ENCODE measurements at places on chromosomes 4 and X.

GRCh38 chrX:31130457-31131220, 58.8 kb upstream of the FTHL17 start:
- DNase-seq, result no peak

DNA sequence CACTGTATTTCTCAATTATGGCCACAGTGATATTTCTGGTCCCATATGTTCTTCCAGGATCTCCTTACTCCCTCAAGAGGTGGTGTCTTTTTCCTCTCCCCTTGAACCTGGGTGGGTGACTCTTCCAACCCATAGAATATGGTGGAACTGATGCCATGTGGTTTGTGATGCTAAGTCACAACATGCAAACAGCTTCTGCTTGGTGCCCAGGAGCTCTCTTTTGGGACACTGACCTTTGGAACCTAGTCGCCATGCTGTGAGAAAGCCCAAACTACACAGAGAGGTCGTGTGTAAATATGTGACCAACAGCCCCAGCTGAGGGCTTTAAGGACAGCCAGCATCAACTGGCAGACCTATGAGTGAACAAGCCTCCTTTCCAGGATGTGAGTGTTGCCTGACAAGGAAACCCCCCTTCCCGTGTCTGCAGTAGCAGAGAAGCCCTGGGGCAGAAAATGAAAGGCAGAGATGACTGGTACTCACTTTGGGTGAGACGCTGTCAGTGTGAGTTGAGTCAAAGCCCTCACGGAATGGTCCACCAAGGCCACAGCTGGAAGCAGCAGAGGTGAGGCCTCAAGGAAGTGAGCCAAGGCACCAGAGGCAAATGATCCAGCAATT, 223.4 kb downstream of the BCOR start:
- no peak for DNase-seq

- no peak for DNase-seq
These were observed 66.4 kb upstream of the HHIP start for GRCh38 chr4:144579411-144580030.

DNA sequence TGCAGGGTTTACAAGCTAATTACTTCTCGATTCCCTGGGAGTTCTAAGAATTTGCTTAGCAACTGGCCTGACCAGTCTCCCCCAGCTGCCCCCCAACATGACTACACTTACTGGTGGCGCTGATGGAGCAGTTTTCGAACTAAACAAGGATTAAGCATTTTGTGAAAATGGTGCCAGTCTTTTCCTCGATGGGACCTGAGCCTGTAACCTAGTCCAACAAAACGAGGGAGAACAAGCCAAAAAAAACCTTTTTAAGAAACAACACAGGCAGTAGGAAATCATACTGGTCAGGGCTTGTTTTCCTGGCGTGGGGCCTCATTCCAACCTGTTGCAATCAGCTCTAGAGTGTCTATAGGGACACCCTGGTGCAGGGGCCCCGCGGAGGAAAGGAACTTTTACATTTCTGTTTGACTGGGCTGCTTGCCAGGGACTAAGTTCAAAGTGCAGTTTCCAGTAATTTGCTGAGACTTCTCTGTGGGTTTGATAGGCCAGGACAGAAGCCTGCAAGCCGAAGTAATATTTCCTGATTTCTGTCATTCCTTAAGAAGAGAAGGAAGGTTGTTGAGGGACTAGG, 158.7 kb downstream of the SPRY1 start:
- no peak for DNase-seq

GRCh38 chrX:107603429-107604159, 24.7 kb upstream of the PRPS1 start:
- DNase-seq, result no peak

DNA sequence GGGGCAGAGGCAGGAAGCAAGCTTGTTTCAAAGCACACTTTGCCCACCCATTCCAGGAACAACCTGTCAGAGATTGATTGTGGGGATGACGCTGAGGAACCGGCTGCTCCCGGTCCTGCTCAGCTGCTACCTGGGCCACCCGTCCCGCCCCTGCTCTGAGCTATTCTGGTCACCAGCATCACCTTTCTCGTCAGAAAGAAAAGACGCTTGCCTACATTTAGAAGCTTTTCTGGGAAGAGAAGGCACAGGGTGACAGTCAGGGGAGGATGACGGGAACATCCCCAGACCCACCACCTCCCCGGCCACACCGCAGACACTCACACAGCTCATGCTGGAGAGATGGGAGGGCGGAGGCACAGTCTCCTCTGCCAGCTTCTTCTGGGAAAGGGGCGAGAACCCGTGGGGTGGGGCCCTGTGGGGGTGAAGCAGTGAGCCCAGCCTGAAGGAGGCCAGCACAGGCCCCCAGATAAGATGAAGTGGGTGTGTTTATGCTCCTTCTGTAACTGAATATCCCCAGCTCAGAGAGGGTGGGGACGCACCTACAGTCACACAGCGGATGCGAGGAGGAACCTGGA, 81.8 kb downstream of the CPZ start:
- no peak for DNase-seq

DNA sequence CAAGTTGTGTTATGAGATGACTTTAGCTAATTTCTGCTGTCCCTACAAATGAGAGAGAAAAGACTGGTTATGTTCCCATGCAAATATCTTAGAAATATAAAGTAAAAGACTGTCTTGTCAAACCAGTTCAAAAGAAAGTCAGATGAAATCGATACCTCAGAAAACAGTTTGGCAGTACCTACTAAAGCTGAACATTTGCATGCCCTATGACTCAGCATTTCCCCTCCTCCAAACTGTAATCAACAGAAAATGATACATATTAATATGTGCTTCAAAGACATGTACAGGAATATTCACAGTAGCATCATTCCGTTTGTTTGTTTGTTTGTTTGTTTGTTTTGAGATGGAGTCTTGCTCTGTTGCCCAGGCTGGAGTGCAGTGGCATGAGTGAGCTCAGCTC, 90.3 kb downstream of the ARX start:
- no peak for DNase-seq

GRCh38 chrX:104284507-104284906, 29.8 kb upstream of the ESX1 start:
- DNase-seq, result no peak

DNA sequence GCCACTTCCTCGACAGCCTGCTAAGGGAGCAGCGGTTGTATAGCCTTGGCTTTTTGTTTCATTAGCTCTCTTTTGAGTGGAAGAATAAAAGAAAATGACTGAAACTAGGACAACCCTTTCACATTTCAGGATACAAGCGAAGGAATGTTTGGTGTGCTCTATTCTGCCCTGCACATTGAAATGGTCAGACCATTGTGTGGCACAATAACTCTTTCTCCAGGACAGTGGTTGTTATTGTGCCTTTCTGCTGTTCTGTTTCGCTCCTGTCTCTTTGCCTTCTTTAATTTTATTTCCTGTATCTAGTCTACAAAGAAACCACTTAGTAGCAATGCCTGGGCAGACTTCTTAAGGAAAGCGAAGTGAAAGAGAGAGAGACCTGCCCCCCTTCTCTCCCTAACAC, 473.7 kb downstream of the GBA3 start:
- DNase-seq, result no peak

- no peak for DNase-seq
These were observed 4.4 kb upstream of the SMR3A start for GRCh38 chr4:70356185-70356584.

DNA sequence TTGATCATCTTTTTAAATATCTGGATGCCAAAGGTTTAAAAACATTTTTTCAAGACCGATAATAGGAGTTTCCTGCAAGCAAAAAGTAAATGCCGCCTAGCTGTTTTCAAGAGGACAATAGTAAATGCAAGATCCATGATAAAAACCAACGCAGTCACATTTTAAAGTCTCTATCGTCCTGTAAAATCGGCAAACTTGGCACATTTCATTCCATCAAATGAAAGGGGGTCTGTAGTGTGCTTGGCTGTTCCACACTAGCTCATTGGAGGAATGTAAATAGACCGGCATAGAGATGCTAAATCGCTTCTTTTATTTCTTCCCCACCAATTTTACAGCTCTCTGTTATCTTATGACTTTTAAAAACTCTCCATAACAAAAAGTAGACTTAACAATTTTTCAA, 202.2 kb downstream of the NLGN4X start:
- no peak for DNase-seq

- no peak for DNase-seq
These were observed 63.6 kb downstream of the AR start for GRCh38 chrX:67607466-67607865.

- DNase-seq, result no peak
These were observed at the start of gene GC for GRCh38 chr4:71783972-71784371. TSS of gene GC (minus strand) at chr4:71784079. CDS start at chr4:71784018, 61 bp downstream.

DNA sequence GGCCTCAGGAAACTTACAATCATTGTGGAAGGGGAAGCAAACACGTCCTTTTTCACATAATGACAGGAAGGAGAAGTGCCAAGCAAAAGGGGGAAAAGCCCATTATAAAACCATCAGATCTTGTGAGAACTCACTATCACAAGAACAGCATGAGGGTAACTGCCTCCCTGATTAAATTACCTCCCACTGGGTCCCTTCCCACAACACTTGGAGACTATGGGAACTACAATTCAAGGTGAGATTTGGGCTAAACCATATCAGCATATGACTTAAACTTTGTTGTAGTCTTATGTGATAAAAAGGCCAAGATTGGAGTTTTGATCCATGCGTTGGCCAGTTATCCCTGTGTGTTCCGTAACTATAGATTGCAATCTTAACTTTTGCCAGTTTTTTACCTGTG, 68.3 kb downstream of the C4orf33 start:
- no peak for DNase-seq

DNA sequence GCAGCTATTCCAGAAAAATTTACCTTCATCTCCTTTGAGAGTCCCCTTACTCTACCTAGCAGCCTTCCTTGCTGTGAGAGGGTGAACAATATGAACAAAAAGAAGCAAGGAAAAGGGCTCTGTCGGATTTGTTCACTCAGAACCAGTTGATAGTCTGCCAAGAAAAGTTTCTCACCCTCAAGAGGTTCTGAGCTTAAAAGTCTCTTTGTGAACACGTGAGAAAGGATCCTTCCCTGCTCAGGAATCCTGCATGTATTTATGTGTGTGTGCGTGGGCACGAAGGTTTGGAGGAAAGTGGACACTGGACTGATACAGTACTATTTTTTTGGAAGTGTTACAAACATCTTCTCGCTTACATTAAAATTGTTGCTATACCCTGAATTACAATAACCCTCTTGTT, 178.6 kb upstream of the JADE1 start:
- no peak for DNase-seq

GRCh38 chrX:24423960-24424359, 41.1 kb upstream of the PDK3 start:
- DNase-seq, result no peak

- no peak for DNase-seq
These were observed 434.9 kb downstream of the PDGFC start for GRCh38 chr4:156536661-156537060.

GRCh38 chr4:163611182-163611581, 116.7 kb downstream of the TMA16 start:
- no peak for DNase-seq

GRCh38 chrX:30610026-30610425, 32.5 kb upstream of the TASL start:
- no peak for DNase-seq

- no peak for DNase-seq
These were observed 102.6 kb downstream of the PDE5A start for GRCh38 chr4:119525771-119526712.

GRCh38 chr4:176319151-176319703, 539 bp upstream of the SPCS3 start:
- DNase-seq, result no peak

Data from naive thymus-derived CD8-positive, alpha-beta T cell (primary cell).